Foreskin fibroblast (primary cell): ENCODE measurements at places on chromosomes 7 and 10.

- DNase-seq: no peak
These were observed 467.7 kb upstream of the KLF6 start for GRCh38 chr10:4252701-4253100.

GRCh38 chr10:17883621-17884020 lies 68.1 kb upstream of the SLC39A12 start:
- DNase-seq: no peak

DNA sequence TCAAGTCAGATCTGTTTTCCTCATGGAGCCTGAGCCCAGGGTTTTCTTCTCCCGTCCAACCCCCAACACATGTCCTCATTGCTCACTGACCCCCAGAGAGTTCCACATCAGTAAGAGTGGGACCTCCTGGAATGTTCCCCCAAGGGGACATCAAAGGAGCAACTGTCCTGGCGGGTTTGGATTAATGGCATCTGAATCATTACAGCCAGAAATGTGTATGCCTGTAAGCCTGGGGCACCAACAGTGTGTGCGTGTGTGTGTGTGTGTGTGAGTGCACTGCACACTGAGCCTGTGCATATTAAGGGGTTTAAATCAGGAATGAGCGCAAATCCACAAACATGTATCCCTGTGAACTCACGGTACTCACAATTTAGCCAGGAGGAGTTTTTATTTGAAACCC lies 222.3 kb downstream of the PLXNA4 start:
- DNase-seq: no peak

- no peak for DNase-seq
These were observed 6.1 kb upstream of the ACTA2 start for GRCh38 chr10:88958721-88959120.

DNA sequence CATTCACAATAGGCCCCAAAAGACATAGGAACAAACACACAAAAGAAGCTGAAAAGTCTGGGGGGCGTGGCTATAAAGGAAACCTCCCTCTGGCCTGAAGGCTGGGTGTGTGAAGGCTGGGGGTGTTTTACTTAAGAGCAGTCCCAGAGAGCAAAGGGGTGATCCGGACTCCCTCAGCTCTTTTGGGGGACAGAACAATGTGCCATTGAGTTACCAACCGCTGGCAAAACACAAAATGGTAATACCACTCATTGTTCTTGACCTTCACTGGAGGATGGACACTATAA lies 189.0 kb downstream of the COBL start:
- DNase-seq: no peak

- DNase-seq: no peak
These were observed 455.1 kb downstream of the AUTS2 start for GRCh38 chr7:70053421-70053820.

GRCh38 chr10:91210435-91210834 lies 10.0 kb upstream of the PCGF5 start:
- DNase-seq: no peak

GRCh38 chr10:122264436-122264835 lies 6.7 kb upstream of the BTBD16 start:
- DNase-seq: no peak

- no peak for DNase-seq
These were observed 56.2 kb upstream of the NPY start for GRCh38 chr7:24227603-24228359.

- DNase-seq: no peak
These were observed 46.6 kb upstream of the ARHGAP12 start for GRCh38 chr10:31975157-31975765.

- peak; percentile 56 for DNase-seq
These were observed 89.6 kb downstream of the USP6NL start for GRCh38 chr10:11521860-11522259.
